Stimulated activated CD8-positive, alpha-beta memory T cell treated with anti-CD3 and anti-CD28 coated beads, Interleukin-7, amount 100 ng/mL, for 1 hour (primary cell): ENCODE measurements at places on chromosomes 3 and 15.

- no peak for DNase-seq
Observed at GRCh38 chr3:130779031-130779430, 32.4 kb upstream of the PIK3R4 start.

DNA sequence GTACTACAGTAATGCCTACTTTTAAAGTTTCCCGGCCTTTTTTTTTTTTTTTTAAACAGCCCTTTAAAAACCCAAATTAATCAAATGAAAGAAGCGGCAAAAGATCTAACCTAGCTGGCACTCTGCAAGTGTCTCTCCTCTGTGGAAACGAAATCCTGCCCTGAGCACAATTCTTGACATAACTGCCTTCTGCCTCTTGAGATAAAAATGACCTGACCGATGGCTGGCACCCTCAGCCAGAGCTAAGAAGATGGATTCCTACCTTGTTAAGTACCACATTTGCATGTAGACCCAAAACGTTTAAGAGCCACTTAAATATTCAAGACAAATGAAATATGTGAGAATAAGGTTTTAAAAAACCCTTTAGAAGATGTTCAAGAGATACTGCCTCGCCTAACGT is 16.6 kb upstream of the SLC12A8 start:
- no peak for DNase-seq

- DNase-seq = no peak
Observed at GRCh38 chr15:24617646-24618045, 57.9 kb upstream of the NPAP1 start.

- no peak for DNase-seq
Observed at GRCh38 chr15:79674124-79674465, 222.7 kb downstream of the MTHFS start.

GRCh38 chr3:13528217-13528867 is 20.6 kb upstream of the FBLN2 start:
- no peak for DNase-seq

GRCh38 chr3:151871639-151872468 is 1.6 kb upstream of the SUCNR1 start:
- no peak for DNase-seq

GRCh38 chr15:63764124-63764803 is 69.5 kb downstream of the HERC1 start:
- DNase-seq = no peak

DNA sequence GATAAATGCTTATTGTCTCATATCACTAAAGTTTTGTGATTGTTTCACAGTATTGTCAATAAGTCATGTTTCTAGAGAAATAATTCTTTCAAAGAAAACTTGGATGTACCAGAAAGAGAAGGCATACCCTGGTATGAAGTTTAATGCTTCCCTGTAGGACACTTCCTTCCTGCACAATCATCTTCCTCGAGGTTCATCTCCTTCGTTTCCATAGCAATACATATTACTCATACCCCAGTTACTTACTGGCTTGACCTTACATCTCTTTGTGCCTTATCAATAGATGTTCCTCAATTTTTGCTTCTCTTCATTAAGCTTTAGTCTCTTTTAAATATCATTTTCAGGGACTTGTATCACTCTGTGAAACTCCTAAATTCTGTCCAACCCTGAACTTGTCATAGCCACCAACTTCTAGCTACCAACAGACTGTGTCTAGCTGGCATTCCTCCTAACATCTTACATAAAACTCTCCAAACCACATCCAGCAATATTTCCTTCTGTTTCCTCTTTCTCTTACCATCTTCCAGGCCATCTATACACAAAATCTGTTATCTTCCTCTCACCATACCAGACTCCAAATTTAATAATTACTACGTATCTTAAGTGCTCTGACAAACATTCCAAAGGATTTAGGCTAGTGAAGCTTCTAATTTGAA is 134.3 kb downstream of the GADL1 start:
- DNase-seq = no peak

DNA sequence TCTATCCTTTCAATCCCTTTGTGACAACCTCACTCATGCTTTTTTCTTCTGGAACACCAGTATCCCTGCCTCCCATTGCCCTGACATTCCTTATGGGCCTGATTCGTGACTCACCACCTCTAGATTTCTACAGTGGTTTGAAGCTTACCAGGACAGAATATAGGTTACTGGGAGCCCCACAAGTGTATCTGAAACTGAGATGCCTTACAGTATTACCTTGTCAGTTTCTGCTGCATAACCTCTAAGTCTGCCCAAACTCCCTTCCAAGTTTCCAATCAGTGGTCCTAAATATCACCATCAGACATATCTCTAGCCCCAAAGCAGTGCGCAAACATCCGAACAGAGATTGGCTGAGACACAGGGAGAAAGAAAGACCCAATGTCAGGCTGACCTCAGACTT is 5.6 kb downstream of the CPB1 start:
- no peak for DNase-seq

- DNase-seq = peak; percentile 30
Observed at GRCh38 chr15:99213187-99213811, 36.1 kb downstream of the TTC23 start.

- no peak for DNase-seq
Observed at GRCh38 chr3:113521981-113522380, 7.0 kb upstream of the SPICE1 start.

DNA sequence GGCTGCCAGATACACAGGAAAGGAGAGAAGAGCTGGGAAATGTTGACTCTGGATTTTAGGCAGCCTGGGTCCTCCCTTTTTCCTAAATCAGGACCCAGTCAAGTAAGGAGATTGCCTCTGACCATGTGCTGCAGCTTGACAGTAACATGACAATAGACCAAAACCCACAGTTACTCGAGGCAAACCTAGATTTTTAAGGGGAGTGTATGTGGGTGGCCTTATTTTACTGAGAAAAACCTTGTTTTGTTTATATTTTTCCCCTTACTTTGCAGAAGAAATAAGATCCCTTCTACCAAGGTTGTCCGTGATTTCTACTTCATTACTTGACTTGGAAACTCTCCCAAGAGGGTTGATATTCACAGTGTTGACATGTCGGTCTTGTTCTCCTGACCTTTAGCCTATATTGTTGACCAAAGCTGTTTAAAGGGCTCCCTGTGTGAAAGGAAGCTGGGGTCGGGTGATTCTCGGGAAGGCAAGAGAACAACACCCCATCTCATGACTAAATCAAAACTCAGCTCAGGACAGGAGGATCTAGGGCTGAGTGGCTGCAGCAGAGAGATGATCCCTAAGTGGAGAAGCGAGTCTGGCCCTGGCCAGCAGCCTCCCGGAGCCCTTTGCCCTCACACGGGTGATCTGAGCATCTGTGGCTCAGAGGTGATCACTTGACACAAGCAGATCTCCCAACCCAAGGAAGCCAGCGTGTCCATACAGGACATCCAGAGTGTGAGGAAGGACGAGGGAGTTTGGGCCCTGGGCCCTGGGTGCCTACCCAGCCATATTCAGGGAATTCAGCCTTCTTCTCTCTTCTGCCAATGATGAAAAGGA is 31.0 kb upstream of the SLCO2A1 start:
- no peak for DNase-seq

GRCh38 chr3:18526667-18527066 is 101.5 kb upstream of the SATB1 start:
- DNase-seq = no peak

- DNase-seq = no peak
Observed at GRCh38 chr3:150889106-150889505, 16.1 kb downstream of the MINDY4B start.

DNA sequence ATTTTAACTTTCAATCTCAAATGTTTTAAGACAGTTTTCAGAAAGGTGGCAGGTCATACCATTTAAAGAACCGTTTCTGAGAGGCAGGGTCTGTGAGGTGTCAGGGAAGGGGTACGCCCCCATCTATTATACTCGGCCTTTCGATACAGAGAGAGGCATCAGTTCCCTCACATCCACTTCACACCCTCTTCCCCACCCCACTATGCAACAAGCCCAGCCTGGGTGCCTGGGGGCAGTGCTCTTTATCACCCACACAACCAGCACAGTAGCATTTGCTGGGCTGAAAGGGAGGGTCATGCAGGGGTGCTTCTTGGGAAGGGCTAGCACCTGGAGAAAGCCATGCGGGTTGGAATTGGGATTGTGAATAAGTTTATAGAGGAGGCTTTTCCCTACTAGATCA is 56.0 kb upstream of the KCNMB2 start:
- DNase-seq = no peak

DNA sequence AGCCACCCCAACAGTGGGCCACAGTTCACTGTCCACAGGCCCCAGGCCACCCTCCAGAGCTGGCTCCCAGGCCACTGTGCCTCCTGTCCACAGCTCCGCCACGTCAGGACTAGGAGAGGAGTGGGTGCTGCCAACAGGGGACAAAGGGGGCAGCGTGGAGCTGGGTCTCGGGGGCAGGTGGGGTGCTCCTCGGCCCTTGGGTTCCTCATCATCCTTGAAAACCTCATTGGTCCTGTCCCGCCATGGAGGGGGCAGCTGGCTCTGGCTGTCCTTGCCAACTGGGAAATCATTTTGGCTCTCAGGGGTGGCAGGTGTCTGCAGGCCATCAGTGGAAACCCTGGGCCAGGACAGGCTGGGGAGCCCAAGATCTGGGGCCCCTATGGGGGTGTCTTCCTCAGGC is 45.2 kb downstream of the ADAMTS7 start:
- DNase-seq = no peak

GRCh38 chr15:83582381-83582780 is 71.5 kb upstream of the ADAMTSL3 start:
- DNase-seq = no peak

DNA sequence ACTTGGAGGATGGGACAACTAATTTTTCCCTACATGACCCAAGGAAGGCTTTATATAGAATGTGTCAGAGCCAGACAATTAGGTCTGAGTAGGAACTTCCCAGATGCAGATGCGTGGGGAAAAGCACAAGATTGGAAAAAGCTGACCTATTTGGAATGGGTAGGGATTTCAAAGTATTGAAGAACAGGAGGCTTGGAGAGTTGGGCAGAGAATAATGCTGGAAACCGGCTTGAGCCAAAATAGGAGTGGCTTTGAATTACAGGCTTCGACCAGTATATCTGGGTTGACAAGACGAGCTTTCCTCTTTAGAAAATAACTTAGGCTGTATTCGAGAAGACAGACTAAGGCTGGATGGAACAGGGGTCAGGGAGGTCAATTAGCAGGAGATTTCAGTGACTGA is 181.1 kb downstream of the GBE1 start:
- no peak for DNase-seq
